ENCODE measurements at places on chromosomes 2 and 18. TPM values are rescaled to one million over a fixed set of nuclear protein-coding genes. Genes with fewer than 3 reads are reported as not detected.

The CIB4 gene
- 0.42 TPM for total RNA-seq

The REG1B gene
- total RNA-seq, result not detected

The UGP2 gene
- 114 TPM for total RNA-seq

The UGT1A10 gene
- total RNA-seq, result not detected

The MOGAT1 gene
- not detected for total RNA-seq

The ZBTB7C gene
- total RNA-seq, result 0.53 TPM

The PTPRM gene
- total RNA-seq, result 32.6 TPM

The DCDC2C gene
- total RNA-seq, result 0.26 TPM

The GCG gene
- total RNA-seq, result not detected

The FSIP2 gene
- total RNA-seq, result not detected

The DNAJC5G gene
- total RNA-seq, result not detected

The GBX2 gene
- total RNA-seq, result 2.9 TPM

The SRD5A2 gene
- 0.02 TPM for total RNA-seq

The ECEL1 gene
- total RNA-seq, result 0.15 TPM

The KYNU gene
- 220 TPM for total RNA-seq

The MC5R gene
- not detected for total RNA-seq

The RTKN gene
- 25.4 TPM for total RNA-seq

The SUCLG1 gene
- 93.1 TPM for total RNA-seq
